ENCODE measurements at places on chromosomes 6 and 20.

- DNase-seq = no peak
Observed at GRCh38 chr6:40894962-40895799, 143.8 kb downstream of the UNC5CL start.

DNA sequence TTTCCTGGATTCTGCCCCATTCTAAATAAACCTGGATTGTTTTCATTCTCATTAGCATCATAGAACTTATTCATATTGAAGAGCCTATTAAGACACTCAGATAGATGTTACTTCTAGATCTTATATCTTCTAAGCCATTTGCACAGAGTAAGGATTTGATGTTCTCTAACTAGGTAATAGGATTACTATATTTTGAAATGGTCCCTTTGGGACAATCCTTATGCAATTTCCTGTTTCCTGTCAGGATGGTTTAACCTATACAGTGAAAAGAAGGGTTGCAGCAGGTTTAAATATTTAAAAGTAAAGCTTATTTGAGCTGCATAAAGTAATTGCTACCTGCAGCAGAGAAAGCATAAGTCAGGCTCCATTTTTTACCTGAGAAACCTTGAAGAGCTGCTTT is 860.1 kb downstream of the TFAP2A start:
- DNase-seq = no peak

- no peak for DNase-seq
Observed at GRCh38 chr20:56762401-56762800, 133.3 kb downstream of the TFAP2C start.

- DNase-seq = no peak
Observed at GRCh38 chr6:12555267-12555666, 161.3 kb upstream of the PHACTR1 start.

DNA sequence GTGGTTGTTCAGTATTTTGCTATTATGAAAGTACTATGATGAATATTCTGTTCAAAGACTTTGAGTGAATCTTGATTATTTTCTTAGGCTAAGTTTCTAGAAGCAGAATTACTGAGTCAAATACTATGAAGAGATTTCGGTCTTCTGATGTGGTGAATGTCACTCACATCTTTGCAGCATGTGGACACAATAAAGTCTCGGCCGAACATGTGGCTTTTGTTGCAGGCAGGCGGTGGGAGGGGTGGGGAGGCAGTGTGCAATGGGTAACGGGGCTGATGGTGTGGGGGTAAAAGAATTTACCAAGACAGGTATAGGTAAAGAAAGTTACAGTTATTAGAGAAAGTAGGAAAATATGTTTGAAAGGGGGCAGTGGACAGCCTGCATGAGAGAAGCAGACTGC is 156.4 kb upstream of the DTNBP1 start:
- DNase-seq = no peak

DNA sequence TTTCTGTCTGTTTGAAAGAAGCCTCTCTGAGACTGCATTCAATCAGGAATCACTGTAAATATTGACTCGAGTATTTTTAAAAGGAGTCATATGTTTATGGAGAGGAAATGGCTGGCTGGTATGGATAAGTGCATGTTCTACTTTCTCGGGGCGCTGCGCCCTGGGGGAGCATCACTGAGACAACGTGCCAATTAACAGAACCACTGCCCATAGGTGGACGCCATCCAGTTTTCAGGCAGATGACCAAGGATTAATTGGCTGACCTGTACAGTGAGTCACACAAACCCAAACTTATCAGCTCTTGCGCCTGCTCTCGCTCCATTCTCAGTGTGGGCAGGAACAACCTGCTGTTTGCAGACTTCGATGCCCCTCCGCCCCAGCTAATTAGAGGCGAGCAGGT is 571.2 kb downstream of the QKI start:
- DNase-seq = no peak

DNA sequence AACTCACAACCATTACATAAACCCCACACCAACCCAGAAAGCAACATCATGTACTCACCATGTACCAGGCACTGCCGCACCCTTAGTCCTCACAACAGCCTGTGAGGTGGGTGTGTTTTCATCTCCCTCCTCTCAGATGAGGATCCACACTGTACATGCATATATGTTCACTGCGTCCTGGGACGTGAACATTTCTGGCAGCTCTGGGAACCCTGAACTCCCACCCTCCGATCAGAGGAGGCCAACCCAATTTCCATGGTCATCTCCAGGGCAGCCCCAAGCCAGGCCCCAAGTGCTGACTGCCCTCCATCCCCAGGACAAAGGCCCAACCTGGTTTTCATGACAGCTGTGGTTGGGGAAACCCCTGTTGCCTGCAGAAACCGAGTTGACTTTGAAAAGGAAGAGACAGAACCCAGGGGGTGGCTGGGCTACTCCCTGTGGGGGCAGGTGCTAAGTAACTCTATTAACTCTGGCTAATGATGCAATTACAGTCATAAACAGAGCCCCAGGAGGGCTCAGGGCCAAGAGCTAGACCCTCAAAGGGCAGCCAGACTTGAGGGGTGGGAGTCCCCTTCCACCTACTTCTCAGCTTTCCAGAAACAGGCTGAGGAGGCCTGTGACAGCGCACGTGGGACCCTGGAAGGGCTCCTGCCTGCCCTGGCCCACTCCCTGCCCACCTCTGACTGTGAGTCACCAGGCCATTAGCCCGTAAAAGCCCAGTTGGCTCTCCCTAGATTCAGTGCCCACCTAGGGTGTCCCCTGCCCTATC is 2.6 kb downstream of the TFEB start:
- peak; percentile 70 for DNase-seq

DNA sequence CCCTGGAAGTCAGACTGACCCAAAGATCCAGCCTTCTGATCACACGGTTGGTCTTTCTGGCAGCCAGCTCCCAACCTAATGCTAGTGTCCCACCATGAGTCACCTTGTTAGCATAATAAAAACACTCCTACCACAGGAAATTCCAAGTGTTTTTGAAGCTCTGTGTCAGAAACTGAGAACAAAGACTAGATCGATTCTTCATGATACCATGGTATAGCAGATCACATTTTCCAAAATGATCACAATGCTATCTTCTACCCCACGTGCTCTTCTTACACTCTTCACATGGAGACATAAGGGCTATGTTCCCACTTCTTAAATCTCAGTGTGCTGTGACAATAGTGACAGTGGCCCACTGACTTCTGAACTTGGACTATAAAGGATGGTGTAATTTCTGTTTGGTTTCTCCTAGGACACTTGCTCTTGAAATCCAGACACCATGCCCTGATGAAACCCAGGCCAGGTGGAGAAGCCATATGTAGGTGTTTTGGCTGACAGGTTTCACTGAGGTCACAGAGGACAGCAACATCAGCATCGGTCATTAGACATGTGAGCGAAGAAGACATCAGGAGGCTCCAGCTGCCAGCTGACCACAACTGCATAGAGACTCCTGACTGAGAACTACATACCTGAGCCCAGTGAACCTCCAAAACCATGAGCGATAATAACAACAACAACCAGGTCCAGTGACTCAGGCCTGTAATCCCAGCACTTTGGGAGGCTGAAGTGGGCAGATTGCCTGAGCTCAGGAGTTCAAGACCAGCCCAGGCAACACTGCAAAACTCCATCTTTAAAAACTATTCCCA is 57.5 kb downstream of the MKKS start:
- no peak for DNase-seq

GRCh38 chr6:142695016-142695415 is 250.0 kb downstream of the HIVEP2 start:
- DNase-seq = no peak

Data from activated T-cell treated with anti-CD3 and anti-CD28 coated beads, Interleukin-2, amount 50 U/mL, for 24 hours (primary cell).